BJ (cell line): ENCODE measurements at places on chromosomes 6 and 20.

- peak; percentile 26 for DNase-seq
These were observed 32.5 kb downstream of the PNPLA1 start for GRCh38 chr6:36302227-36302976.

DNA sequence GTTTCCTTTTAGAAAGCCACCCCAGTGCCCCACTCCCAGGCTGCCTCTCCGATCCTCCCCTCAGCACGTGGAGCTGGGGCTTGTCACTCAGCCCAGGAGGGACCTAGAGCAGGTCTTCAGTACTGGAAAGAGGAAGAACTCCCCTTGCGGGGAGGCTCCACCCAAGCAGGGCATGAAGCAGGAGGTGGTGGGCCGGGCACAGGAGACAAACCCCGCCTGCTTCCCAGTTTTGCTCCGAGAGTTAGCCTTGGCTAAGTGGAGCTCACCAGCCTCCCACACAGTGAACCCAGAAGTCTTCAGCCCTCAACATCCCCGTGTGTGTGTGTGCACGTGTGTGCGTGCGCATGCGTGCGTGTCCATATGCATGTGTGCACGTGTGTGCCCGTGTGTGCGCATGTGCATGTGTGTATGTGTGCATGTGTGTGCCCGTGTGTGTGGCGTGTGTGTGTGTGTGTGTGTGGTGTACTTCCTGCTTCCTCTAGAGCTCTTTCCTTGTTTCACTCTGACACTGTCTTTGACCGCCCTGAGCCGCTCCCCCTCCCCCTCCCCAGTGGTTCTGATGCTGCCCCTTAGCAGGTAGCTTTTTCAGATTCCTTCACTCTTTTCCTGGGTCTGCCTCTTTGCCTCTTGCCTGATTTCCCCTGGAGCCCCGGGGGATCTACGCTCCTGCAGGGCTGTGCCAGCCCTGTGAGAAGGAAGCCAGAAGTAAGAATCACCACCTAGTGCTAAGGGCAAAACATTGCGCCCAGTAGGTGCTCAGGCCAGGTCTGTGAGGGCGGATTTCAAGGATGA lies 239.8 kb downstream of the CDC5L start:
- no peak for DNase-seq

DNA sequence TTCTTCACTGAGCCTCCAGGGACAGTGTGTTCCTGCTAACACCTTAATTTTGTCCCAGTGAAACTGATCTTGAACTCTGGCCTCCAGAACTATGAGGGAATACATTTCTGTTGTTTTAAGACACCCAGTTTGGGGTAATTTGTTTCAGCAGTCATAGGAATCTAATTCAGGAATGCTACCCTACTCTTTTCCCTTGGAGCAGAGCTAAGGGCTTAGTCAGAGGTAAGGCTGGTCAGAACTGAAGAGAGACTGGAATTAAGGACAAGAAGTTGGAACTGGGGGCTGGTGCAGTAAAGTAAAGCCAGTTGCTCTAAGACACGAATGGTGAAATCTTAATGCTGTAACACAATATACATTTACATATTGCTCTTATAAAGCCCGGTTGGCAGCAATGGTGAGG lies 809.7 kb downstream of the MAFB start:
- DNase-seq: no peak

DNA sequence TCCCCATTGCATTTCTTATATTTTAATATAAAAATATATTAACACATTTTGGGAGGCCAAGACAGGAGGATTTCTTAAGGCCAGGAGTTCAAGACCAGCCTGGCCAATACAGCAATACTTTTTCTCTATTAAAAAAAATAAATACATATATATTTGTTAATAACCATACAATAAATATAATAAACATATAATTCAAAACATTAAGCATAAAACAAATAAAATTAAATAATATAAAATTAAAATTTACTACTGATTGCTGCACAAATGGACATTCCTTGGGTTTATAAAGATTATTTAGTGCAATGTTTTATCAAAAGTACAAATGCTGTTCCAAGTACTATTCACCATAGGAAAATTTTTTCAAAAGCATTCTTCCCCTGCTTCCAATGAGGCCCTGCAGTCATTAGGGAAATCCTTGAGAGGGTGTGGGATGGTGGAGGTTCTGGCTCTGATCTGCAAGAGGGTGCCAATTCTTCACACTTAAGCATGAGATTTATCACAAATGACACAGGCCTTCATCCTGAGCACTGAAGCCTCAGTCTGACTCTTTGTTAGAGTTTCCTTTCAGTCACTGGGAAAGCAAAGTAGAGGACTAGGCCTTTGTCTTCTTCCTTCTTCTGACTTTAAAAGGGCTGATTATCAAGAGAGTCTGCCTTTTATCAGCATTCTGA lies 596.7 kb downstream of the EPM2A start:
- DNase-seq: no peak

GRCh38 chr6:31871046-31871659 lies 7.6 kb downstream of the SLC44A4 start:
- no peak for DNase-seq

- DNase-seq: no peak
These were observed 1035.3 kb upstream of the GJE1 start for GRCh38 chr6:141097471-141097870.

DNA sequence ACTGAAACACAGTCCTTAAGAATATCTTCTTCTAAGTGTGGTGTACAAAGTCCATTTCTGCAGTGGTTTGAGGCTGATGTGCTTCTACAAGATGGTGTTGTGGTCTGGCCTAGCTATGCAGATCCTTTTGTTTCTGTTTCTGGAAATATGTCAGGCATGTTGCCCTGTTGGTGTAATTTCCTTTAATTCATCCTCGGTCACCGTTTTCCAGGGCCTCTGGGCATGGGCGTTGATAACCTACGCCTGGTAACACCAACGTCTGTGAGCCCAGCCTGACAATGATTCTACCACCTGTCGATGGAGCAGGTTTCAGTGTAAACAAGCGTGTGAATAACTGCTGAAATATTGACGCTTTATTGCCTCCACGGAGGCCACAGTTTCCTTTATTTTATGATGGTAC lies 33.3 kb upstream of the AFDN start:
- no peak for DNase-seq
